ENCODE measurements at places on chromosomes 7 and 10.

DNA sequence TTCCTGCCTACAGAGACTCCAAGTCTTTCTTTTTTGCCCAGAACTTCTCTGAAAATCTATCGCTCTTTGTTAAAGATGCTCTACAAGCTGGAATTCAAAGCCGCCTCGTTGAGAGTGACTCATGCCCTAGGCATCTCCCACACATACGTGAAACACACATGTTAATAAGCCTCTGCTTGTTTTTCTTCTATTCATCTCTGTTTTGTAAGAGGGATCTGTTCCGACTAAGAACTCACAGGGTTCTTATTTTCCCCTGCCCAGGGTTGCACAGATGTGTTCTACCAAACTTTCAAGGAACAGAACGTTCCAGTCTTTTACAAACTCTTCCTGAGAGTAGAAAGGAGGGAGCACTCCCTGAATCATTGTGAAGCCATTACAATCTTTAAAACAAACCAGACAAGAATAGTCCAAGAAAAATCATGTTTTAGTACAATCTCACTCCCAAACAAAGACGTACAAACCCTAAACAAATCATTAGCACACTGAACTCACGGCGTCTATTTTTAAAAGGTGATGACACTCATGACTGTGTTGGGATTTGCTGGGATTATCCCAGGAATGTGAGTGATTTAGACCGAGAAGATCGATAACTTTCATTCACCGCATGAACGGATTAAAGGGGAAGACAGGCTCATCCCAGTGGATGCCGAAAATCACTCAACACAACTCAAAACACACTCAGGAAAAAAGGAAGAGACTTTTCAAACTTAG lies 55.3 kb upstream of the INPP5A start:
- no peak for DNase-seq

- DNase-seq: no peak
Observed at GRCh38 chr10:111595173-111595572, 518.3 kb downstream of the ADRA2A start.

GRCh38 chr10:23094786-23095403 lies 484 bp upstream of the MSRB2 start:
- no peak for DNase-seq

GRCh38 chr10:3605882-3606281 lies 179.1 kb downstream of the KLF6 start:
- no peak for DNase-seq

DNA sequence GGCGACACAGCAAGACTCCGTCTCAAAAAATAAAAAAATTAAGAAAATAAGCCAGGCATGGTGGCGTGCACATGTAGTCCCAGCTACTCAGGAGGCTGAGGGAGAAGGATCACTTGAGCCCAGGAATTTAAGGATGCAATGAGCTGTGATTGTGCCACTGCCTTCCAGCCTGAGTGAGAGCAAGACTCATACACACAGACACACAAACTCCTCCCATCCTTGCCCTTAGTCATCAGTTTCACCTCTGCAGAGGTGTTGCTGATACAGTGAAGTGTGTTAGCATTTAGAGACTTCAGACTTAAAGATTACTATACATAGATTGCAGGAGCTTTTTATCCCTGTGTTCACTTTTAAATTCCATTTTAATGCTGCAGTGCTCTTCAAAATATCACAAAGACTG lies 5.5 kb upstream of the H2AZ2 start:
- DNase-seq: no peak

- no peak for DNase-seq
Observed at GRCh38 chr10:77926566-77927401, at the start of gene DLG5. Gene DLG5 (minus strand): TSS chr10:77926755. CDS start chr10:77926520, 235 bp downstream.

- no peak for DNase-seq
Observed at GRCh38 chr7:97819161-97819560, 53.0 kb downstream of the ASNS start.

- no peak for DNase-seq
Observed at GRCh38 chr7:112430649-112431048, 19.6 kb upstream of the IFRD1 start.

DNA sequence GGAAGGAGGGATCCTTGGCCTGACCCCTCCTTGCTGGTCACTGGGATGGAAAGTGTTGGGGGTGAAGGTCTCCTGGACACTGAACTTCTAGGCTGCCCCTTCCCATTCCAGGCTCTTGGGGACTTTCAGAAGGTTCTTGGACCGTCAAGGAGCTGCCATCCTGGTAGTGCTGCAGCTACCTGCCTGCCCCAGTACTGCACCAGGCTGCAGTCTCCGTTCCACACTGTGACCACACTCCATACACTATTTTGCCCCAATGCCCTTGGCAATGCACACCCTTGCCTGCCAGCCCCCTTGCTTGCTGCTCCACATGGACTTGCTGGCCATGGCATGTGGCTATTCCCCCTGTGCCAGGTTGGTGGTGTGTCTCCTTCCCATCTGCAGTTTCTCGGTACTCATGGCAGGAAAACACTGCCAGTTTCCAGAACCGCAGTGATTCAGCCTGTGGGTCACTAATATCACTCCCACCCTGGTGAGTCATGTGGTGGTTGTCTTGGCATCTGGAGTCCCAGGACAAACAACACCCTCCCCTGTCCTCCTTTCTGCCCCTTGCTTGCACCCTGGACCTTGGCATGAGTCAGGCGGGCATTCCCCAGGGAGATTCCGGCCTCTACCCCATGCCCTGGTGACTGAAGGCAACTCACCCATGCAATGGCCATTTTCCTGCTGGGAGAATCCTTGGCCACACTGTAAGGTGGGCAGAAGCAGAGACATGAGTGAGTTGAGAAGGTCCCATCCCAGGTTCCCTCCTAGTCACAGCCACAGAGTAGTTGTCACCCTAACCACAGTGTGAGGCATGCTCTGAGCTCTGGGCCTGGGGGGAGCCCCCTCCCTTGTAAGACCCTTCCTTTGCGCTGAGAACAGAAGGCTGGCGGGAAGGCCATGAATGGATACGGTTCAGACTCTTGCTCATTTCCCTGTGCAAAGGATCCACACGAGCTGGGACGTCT lies 32.8 kb downstream of the GOLGA7B start:
- DNase-seq: no peak

- DNase-seq: peak; percentile 92
Observed at GRCh38 chr7:108358553-108358952, 97.7 kb downstream of the NRCAM start.
